Fibroblast of skin of left quadriceps (primary cell): ENCODE measurements at places on chromosomes 7 and 10.
A peak's percentile ranks its signal among the peaks of the same experiment; 100 is the strongest.

DNA sequence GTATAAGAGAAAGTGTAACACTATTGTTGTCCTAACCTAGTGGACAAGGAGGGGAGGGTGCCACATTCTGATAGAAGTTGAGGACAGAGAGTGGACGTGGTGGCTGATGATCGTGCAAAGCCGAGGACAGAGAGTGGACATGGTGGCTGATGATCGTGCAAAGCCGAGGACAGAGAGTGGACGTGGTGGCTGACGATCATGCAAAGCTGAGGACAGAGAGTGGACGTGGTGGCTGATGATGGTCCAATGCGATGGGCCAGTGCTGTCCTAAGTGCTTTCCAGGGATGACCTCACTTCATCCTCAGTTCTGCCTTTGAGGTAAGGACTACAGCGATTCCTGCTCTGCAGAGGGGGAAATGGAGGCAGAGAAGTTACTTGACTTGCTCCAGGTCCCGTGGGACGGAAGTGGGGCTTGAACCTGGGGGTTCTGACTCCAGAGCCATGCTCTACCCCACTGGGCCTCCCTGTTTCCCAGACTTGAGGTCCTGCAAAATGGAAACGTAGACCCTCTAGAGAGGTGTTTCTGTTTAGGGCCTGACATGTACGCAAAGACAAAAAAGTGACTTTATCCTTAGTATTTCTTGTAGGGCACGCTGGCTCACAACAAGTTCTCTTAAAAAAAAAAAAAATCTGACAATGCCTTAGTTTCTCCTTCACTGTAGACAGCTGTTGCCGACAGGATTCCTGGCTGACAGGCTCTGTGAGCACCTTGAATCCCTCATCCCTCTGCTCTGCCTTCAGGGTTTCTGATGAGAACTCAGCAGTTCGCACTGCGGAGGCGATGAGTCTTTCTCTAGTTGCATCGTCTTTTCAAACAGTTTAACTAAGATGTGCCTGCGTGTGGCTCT is 20.3 kb upstream of the NCAPG2 start:
- DNase-seq: no peak

DNA sequence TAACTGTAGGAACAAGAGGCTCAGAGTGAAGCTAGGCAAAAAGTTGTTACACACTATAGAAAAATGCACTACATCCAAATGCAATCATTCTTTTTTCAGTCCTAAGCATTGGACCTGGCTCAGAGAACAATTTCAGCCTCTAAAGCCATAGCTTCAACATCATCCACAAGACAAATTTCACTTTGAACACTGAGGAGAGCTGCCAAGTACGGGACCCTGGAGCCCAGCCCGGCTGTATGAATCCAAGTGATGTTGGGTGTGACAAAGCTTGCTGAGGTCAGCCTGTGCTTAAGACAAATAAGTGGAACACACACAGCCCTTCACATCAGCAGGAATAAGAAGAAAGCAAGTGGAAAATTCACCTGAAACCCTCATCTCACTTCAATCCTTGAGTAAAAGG is 233.1 kb upstream of the PFKP start:
- DNase-seq: no peak

DNA sequence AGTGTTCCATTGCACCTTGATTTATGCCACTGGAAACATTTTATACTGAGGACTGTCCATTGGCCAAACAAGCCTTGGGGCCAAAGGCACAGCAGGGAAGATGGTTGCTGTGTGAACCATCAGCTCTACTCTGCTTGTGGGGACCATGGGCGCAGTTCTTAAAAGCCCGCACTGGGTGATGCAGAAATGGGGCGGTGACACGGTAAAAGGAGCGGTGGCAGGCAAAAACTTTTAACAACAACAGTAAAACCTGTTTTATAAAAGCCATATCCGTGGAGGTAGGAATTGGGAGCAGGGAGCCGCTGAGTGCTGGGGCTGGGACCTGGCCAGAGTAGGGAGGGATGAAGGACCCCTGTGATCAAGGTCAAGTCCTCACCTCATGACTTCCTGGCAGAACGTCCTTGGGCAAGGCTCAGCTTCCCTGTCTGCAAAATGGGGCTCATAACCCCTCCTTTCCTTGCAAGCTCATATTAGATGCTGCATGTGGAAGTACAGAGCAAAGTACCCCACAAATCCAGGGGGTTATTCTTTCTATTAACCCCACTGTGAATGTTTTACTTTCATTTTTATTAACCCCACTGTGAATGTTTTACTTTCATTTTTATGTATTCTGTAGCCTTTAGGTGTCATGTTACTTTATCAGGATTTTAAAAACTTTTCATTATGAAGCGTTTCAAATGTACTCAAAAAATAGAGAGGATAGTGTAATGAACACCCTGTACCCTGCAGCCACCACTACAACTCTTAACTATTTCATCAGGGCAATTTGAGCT is 78.3 kb downstream of the GRK5 start:
- no peak for DNase-seq

GRCh38 chr7:106246902-106247711 is 37.7 kb downstream of the NAMPT start:
- no peak for DNase-seq

GRCh38 chr7:150317748-150318444 is 5.3 kb upstream of the LRRC61 start:
- DNase-seq: no peak

GRCh38 chr7:118372530-118372929 is 148.0 kb downstream of the ANKRD7 start:
- DNase-seq: no peak

GRCh38 chr7:149765399-149766121 is 7.8 kb downstream of the ZNF467 start:
- no peak for DNase-seq

DNA sequence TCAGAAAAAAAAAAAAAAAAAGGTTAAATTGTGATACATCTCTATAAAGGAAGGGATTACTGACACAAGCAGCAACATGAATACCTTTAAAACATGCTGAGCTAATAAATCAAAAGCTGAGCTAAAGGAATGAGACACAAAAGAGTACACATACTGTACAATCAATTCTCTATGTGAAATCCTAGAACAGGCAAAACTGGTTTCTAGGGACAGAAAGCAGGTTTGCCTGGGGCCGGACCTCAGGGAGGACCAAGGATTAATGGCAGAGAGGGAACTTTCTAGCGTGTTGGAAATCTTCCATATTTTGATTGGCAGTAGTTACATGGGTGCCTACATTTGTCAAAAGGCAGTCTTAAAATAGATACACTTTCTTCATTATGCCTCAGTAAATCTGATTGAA is 52.5 kb downstream of the KLRG2 start:
- DNase-seq: no peak

GRCh38 chr10:102397222-102398171 is 2.0 kb downstream of the NFKB2 start:
- no peak for DNase-seq

- no peak for DNase-seq
Measured at GRCh38 chr7:123745437-123745836, 3.4 kb downstream of the WASL start.

DNA sequence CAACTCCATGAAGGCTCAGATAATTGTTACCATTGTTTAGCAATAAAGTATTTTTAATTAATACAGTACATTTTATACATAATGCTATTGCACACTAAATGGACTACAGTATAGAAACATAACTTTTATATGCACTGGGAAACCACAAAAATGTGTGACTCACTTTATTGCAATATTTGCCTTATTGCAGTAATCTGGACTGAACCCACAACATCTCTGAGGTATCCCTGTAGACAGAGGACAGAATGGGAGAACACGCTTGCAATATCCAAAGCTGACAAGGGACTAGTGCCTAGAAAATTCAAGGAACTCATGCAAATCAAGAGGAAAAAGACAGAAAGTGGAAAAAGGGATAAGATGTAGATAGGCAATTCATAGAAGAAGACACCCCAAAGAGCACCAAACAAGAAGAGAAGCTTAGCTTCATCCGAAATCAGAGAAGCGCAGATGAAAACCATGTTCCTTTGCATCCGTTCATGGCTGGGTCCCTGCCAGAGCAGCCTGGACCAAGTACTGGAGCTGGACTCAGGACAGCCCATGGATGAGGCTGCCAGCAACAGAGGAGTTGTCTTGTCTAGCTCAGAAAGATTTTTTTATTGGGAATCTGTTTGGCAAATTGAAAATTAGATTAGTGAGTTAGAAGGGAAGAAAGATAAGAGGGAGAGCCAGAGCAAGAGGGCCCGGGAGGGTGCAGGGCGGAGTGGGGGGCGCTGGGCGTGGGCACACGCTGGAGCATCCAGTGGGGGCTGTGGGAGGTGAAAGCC is 16.0 kb upstream of the GALNTL5 start:
- peak; percentile 73 for DNase-seq

- DNase-seq: no peak
Measured at GRCh38 chr7:156979711-156980110, 30.2 kb downstream of the NOM1 start.

DNA sequence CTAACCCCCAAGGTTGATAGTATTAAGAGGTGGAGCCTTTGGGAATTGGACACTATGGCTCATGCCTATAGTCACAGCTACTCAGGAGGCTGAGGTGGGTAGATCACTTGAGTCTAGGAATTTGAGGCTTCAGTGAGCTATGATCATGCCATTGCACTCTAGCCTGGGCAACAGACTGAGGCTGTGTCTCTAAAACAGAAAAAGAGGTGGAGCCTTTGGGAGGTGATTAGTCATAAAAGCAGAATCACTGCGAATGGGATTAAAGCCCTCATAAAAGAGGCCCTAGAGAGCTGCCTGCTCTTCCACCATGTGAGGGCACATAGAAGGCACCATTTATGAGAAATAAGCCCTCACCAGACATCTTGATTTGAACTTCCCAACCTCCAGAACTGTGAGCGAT is 81.9 kb downstream of the SKAP2 start:
- no peak for DNase-seq

DNA sequence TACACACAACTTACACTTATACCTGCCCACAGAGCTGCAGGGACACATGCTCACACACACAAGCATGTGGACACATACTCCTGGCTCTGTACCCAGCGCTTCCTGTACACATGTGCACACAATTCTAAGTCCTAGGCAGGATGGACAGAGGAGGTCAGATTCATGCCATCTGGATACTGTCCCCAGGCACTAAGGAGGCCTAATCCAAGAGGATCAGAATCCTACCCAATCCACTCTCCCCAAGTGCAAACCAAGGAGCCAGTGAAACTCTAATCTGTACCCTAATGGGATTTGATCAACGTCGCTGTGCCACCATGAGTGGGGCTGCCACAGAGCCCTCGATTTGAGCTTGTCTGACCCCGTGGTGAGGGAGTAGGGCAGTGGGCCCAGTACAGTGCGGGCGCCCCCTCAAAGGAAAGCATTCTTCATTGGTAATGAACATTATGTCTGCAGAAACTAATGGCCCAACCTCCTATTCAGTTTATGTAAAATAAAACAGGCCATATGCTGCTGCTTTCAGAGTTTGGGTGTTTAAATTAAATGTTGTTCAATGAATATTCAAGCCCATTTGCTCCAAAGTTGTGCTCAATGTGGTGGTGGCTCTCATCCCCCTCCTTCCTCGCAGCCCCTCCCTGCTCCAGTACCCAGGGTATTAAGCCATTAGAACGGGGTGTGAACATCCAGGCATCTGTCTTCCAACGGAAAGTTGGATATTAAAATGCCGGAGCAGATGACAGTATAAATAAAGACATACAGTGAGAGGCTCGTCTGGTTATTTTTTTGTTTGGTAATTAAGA is 26.4 kb downstream of the RPS24 start:
- DNase-seq: no peak

GRCh38 chr10:8325024-8325980 is 270.8 kb downstream of the GATA3 start:
- DNase-seq: no peak

- no peak for DNase-seq
Measured at GRCh38 chr10:87771871-87772500, 46.0 kb downstream of the ATAD1 start.

DNA sequence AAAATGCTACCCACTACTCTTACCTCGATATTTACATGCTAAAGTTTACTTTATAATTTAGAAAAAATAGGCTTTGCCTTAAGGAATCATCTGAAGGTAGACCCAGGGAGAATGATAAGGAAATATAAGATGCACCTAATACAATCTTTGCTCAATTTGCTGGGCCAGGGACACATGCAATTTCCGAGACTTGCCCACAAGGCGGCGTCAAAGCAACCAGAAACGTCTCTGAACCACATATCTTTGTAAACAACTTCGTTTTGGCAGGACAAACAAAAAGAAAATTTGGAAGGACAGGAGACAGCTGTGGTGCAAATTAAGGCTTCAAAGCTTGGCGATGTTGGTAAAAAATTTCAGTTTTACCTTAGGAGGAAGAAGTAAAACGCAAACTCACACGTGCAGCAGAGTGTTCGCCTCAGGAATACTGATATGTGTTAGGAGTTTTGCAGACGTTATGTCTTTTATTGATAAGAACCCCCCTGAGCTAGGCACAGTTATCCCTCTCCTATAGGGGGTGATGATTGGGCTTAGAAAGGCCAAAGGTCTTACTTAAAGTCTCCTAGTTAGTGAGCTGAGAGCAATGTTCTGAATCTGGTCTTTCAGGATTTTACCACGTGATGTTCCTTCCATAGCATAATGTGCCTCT is 134.3 kb downstream of the PRKCQ start:
- DNase-seq: peak; percentile 3

DNA sequence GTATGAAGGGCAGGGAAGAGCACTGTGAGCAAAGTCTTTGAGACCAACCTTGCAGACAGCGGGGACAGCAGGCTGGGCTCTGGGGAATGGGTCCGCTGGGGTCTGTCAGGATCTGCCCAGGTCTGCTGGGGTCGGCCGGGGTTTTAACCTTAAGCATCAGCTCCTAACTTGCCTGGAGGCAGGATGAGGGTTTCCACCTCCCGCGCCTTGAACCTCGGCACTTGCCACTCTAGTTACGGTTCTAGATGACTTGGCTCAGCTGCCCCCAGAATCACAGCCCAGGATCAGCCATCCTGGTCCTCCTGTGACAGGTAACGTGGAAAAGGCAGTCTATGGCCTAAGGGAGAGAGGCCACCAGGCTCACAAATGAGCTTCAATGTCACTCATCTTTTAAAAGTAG is 50.4 kb upstream of the CACUL1 start:
- no peak for DNase-seq

DNA sequence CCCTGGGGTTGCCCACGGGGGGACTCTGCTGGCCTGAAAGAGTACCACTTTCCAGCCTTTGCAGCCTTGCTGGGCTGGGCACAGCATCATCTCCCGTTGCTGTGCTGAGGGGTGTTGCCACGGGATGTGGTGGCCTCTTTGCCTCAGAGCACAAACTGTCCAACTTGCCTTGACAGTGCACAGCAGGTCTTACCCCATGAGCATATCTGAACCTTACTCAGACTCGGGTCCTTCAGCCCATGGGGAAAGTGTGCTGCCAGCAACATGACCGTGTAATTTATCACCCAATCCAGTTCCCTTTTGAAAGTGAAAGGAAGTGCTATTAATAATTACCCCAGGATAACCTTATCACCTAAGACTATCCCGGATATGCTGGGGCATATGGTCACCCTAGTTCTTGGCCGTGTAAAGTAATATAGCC is 46.8 kb downstream of the TBXAS1 start:
- no peak for DNase-seq

GRCh38 chr7:139132887-139133286 is 23.4 kb upstream of the ZC3HAV1 start:
- DNase-seq: no peak

DNA sequence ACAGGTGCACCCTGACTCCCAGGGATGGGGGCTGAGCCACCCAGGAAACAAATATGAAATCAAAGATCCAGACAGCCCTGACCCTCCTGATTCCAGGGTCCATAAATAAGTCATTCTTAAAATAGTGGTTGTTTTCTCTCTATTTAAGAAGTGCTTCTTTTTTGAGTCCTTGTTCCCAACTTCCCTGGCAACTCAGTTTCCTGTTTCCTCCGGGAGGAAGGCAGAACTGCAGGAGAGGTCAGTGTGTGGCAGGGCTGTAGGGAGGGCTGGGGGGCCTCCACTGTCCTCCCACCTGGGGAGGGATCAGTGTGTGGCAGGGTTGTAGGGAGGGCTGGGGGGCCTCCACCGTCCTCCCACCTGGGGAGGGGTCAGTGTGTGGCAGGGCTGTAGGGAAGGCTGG is 88.7 kb upstream of the PDGFA start:
- DNase-seq: no peak
